Muscle of leg (tissue), 16 donors: ENCODE measurements at places on chromosomes 16 and 17. TPM values are rescaled to one million over a fixed set of nuclear protein-coding genes. Genes with fewer than 3 reads are reported as not detected.

- DNase-seq: no peak
These were observed 46.0 kb upstream of the TBX2 start for GRCh38 chr17:61353615-61354014.

DNA sequence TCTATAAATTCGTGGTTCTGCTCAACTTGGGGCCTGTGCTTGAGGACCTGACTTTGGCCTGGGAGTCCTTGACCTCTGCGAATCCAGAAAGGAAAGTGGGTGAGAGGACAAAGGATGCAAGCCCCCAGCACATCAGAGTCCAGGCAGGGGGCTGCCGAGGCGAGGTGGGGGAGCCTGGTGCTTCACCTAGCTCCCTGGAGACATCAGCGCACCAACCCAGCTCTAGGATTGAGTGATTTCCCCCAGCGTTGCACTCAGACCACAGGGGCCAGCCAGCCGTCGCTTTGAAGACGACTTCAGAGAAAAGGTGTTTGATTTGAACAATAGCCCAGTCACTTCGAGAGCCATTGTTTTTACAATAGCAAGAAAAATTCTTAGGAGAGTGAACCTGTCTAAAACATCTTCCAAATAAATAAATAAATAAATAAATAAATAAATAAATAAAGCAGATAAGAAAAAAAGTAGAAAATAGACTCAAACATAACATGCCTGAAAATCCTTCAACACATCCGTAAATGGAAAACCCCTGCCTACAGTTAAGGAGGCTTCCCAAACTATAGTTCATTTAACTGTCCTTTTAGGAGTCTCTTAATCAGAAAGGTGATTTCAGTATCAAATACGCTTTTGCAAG is 180.9 kb downstream of the RBFOX3 start:
- DNase-seq: no peak

DNA sequence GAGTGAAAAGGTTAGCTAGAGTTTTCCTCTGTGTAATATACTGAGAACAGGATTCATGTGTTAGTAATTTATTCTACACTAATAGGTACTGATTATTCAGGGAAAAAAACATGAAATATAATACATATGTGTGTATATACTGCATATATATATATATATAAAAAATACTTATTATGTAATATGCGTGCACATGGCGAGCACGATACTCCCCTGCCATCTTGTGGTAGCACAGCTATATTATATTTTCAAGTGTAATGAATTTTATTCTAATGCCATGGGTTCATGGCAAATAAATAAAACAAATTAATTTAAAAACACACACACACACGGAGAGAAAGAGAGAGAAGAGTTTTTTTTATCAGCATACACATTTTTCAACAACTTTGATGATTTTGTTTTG is 460.6 kb downstream of the KCNJ2 start:
- peak; percentile 15 for DNase-seq

- DNase-seq: no peak
These were observed 42.2 kb downstream of the RPTOR start for GRCh38 chr17:80586846-80587228.

Gene CCL8
- 0.95 TPM for polyA plus RNA-seq

DNA sequence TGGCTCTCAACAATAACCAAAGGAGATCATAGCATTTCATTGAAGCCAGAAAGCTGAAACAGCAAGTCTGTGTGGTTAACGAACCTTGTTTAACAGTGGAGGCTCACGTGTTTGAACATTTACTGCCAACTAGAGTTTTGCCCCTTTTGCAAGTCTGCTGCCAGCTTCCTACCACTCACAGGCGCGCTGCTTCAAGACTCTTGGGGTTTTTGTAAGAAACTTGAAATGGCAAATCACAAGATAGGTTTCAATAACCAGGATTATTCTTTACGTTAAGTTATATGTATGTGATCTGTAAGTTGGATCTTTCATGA is 1.2 kb downstream of the SNTB2 start:
- peak; percentile 62 for DNase-seq

Gene KCNJ2
- 6.6 TPM for polyA plus RNA-seq

- no peak for DNase-seq
These were observed 247.3 kb downstream of the GRIN2A start for GRCh38 chr16:9934723-9935508.

DNA sequence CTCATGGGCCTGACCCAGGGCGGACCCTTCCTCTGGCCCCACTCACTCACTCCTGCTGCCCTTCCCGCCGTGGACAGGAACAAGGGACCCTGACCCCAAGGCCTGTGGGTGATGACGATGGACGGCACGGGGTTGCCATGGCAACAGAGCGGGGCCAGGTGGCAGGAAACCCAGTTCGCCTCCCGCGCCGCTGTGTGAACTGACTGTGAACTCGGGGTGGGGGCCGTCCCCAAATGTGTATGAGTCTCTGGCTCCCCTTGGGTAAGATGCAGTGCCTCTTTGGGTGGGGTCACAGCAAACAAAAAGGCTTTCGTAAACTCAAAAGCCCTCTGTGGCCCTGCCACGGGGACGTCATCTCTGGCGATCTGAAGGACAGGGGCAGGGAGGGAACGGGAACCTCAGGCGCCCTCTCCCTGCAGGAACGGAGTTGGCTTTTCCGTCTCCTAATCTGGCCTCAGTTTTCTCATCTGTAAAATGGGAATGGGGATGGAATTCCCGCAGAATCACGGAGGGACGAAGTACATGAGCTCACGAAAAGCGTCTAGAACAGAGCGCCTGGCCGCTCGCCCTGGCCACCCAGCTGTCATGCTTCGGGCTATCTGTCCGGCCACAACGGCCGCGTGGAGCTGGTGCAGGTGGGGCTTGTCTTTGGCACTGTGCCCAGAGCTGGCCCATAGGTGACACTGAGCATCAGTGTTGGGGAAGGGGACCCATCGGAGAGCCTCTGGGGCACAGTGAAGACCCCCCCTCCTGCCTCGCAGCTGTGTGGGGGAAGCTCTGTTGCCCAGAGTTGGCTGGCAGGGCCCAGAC is 44.9 kb upstream of the PABPN1L start:
- no peak for DNase-seq

GRCh38 chr16:13168091-13168572 is 266.7 kb downstream of the SHISA9 start:
- no peak for DNase-seq

- peak; percentile 75 for DNase-seq
These were observed 33.2 kb downstream of the CYTH1 start for GRCh38 chr17:78748730-78749317.

DNA sequence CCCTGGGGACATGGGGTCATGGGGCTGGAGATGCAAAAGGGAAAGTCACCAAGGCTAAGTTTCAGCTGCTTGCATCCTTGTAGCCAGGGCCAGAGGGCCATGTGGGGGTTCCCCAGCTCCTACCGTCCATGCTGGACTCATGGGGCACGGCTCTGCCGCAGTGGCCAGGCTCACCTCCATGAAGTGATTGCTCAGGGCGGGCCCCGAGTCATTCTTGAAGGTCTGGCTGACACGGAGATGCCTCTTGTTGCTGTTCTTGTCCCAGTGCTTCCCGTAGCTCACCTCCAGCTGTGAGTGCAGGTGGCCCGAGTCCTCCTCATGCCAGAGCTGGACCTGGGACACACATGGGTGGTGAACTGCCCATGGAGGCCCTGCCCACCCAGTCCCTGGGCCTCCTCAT is 114.5 kb downstream of the RMI2 start:
- DNase-seq: no peak

- no peak for DNase-seq
These were observed 1643.5 kb downstream of the TP53TG3F start for GRCh38 chr16:35102780-35103403.

DNA sequence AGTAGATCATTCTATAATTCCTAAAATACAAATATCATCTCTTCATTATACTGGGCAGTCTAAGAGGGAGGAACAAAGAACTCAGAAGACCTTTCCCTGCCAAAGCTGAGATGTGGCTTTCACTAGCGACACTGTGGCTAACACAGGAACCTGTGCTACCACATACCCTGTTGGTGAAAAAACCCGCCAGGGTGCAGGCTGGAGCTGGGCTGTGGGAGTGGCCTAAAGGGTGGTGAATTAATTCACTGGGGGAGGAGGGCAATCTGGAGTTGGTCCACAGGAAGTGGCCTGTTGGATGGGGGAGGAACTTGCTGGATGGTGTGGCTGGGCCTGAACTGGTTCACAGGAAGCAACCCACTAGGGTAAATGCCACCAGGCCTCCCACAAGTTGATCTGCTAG is 7.4 kb downstream of the ZNF594 start:
- no peak for DNase-seq

- DNase-seq: no peak
These were observed 25.4 kb downstream of the DNAI2 start for GRCh38 chr17:74299226-74300009.

Gene NUP85
- 46.8 TPM for polyA plus RNA-seq

- DNase-seq: no peak
These were observed 3.3 kb downstream of the FOXF1 start for GRCh38 chr16:86513471-86514277.

DNA sequence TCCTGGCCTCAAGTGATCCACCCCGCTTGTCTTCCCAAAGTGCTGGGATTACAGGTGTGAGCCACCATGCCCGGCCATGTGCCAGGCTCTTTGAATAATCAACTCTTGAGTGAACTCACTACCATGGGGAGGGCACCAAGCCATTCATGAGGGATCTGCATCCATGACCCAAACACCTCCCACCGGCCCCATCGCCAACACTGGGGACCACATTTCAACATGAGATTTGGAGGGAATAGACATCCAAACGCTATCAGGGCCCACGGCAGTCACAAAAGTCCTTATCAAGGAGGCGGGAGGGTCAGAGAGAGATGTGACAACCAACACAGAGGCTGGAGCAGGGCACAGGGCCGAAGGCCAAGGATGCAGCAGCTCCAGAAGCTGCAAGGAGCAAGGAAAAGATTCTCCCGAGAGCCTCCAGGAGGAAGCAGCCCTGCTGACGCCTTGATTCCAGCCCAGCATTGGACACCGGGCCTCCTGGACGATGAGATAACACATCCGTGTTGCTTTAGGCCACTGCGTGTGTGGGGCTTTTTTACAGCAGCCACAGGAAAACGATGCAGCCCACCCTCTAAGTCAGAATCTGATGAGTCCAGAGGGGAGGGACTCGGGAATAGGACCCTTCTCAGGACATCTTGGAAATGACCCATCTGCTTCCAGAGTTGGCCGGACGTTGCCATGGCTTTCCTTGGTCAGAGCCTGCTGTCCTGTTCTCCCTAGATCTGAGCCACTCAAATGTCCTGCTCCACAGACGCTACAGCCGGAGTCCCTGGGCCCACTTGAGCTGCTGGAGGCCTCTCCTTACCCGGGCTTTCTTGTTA is 47.3 kb upstream of the CMIP start:
- DNase-seq: no peak

Gene CSH1
- polyA plus RNA-seq: 0.78 TPM
